ENCODE measurements at places on chromosomes 3 and 15.

DNA sequence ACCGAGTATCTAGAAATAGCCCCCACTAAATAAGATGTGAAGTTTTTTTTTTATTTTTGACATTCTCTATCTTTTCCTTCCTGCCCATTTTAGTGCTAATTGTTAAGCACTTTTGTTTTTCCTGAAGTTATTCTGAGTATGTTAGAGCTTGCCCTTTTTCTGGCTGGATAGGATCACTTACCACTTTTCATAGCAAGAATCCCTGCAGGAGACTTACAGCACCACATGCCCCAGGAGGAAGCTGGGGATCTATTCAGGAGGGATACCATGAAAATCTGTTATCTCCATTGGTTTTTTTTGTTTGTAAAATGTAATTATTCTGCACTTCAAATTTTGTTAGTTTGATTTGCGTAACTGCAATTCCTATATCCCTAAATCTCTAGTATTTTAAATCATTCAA is 968.4 kb downstream of the ZPLD1 start:
- no peak for DNase-seq

- no peak for DNase-seq
Measured at GRCh38 chr15:37586976-37587375, 347.5 kb upstream of the TMCO5A start.

DNA sequence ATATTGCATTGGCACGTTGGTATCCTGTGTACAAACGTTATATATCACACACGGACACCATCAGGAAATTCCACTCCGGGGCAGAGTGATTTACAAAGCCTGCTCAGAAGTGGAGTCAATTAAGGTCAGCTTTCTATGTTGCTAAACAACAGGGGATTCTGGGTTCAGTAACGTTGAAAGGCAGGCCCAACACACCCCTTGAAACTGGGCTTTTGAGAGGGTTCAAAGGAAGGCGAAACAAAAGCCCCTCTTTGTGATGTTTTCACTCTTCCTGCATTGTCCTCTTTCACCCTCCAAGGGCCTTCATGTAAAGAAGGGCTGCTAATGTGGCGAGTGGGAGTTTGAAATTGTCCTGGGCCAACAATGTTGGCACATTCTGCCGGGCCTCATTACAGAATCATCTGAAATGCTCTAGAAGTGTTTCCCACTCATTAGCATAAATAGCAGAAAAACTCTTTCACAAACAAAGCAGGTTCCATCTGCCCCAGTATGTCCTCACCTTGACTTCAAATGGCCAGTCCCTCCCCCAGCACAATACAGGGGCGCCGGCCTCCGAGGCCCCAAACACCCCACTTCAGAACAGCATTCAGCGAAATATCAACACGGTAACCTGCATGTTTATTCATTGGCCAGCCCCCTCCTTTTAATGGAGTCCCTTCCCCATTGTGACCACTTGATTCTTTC is 76.4 kb downstream of the HES1 start:
- no peak for DNase-seq

- no peak for DNase-seq
Measured at GRCh38 chr3:172876297-172876696, 125.8 kb downstream of the ECT2 start.

DNA sequence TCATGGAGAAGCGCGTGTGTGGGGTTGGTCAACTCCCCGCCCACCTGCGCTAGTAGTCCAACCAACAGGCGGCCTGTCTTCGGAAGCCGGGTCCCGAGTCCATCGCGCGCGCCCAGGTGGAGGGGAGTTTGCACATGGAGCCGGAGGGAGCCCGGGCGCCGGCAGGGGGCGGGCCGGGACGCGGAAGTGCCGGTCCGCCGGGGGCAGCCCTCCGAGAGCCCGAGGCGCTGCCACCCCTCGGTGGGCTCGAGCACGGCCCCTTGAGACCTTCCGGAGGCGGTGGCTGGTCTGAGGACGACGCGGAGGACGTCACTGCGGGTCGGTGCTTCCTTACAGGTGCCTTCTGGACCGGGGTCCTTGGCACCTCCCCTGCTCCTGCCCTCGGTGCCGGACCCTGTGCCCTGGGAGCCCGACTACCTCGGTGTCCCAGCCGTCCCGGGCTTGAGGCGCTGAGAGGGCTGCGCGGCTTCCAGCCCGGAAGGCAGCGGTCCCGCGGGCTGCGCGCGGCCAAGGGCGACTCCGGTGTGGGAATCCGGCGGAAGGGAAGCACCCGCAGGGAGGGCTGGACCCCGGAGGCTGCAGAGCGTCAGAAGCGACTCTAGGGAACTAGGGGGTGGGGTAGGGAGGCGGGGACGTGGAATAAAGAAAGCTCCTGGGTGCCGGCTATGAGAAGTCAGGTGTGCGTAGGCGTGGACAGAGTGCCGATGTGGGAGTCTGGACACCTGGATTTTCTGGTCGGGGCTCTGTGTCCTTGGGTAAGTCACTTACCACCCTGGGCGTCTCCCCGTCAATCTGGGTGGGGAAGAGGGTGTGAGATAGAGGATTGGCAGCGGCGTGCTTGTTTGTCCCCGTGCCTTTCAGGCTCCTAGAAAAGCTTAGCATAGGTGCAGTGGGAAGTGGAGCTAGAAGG is 212.3 kb downstream of the FGF12 start:
- DNase-seq: no peak

DNA sequence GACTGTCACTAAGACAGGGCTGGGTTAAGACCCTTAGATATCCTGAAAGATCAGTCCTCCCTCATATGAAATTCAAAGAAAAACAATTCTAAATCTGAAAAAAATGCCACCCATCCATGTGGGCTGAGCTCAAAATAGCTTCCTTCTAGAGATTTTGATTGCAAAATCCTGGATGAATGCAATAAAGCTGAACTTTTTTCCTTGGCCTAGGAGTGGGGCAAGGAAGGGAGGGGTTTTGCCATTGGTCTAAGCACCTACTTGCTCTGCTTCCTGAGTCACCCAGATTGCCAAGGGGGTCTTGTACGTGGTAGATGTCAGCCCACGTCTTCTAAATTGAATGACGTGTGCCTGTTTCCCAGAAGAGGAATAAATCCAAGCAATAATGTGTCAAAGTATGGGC is 15.3 kb upstream of the SMAD3 start:
- no peak for DNase-seq

GRCh38 chr3:68893600-68894239 is 38.6 kb downstream of the TAFA4 start:
- no peak for DNase-seq

DNA sequence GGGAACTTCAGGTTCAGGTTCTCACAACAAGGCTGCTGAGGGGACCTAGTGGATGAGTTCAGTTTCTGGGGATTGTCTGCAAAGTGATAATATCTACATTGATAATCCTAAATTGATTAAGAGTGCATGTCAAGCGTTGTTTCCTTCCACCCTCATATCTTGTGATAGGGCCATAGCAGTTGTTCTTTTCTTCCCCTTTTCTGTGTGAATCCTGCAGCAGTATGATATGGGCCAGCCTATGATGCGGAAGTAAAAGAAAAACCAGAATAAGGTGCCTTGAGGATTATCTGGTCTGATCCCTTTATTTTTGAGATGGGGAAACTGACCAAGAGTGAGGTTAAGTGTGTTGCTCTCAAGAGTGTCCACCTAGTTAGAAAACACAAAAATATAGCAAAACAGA is 86.2 kb downstream of the MITF start:
- DNase-seq: no peak

DNA sequence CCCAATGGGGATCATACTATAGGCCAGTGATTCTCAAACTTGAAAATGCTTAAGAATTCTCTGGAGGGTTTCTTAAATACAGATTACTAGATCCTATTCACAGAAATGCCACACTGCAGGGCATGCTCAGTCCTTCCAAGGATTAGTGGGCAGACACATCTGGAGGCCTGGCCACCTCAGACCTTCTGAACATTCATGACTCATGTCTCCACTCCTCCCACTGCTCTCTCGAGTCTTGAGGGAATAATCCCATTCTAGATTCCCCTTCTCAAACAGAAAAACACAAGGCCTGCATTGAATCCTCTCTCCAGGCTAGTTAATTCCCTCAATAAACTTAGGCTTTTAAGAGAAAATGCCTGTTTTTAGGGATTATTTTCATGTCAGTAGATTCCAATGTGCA is 22.1 kb downstream of the ZNF621 start:
- no peak for DNase-seq

DNA sequence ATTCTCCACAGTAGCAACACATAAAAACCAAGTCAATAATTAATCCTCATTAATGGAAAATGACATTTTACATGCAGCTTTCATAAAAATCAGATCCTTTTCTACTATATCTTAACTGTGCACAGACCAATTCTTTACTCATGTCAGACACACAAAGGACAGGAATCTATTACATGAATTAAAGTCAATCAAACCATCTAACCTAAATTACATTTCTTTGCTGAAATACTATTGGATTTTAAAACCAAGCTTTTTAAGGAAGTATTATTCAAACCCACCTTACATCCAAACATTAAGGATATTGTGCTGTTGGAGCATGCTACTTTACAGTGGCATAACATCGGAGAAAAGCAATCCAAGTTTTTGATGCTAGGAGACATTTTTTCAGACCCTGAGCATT is 72.8 kb downstream of the DLG1 start:
- no peak for DNase-seq

GRCh38 chr3:191634902-191635301 is 173.9 kb downstream of the PYDC2 start:
- DNase-seq: no peak

DNA sequence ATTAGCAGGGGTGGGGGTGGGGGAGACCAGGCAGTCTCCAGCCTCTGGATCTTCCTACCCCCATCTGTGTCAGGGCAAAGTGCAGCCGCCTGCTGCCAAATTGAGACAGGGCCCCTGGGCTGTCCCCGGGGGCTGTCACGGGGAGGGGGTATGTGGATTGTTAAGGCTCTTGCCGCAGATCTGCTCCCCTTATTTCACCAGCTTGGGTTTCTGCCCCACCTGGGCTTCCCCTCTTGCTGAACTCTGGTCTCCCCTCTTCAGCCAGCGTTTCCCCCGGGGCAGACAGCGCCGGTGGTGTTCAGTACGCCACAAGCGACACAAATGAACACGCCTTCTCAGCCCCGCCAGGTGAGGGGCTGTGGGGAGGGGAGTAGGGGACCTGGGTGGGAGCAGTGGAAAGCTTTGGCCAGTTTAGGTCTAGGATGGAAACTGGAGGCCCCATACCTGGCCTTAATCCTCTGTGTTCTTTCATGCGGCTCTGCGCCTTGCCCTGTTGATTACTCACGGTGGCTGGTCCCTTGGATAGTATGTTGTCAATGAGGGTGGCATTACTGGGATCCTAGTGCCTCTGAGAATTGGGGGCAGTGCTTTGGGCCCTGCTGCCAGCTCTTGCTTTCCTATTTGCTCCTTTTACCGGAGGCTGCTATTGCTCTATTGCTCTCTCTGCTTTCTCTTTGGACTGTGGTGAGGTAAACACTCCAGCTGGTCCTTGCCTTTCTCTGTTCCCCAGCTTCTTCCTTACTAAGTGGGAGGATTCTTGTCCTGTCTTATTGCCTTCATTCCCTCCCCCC is 1.7 kb downstream of the EIF4G1 start:
- no peak for DNase-seq

GRCh38 chr3:13332740-13333139 is 87.4 kb downstream of the NUP210 start:
- no peak for DNase-seq

- DNase-seq: no peak
Measured at GRCh38 chr3:13716540-13717221, 163.2 kb downstream of the WNT7A start.

DNA sequence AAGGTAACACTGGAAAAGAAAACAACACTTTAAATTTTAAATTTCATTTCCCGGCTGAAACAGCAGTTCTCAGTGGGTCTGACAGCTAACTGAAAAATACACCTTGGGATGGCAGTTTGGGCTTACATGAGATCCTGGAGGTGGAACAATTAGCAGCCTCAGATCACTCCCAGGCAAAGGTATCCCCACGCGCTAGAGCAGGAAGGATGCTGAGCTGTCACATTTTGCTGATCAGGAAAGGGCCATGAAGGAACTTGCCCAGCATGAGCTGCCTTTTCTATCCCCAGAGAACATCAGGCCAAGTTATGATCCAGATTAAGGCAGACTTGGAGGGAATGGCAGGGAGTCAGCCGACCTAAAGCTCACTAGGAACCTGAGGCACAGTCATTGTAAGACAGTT is 204.8 kb upstream of the SLC2A2 start:
- no peak for DNase-seq

- DNase-seq: no peak
Measured at GRCh38 chr3:119346076-119346496, 51.9 kb downstream of the ARHGAP31 start.

- DNase-seq: no peak
Measured at GRCh38 chr3:11411956-11412355, 139.8 kb downstream of the ATG7 start.

- DNase-seq: no peak
Measured at GRCh38 chr3:149554826-149555225, 80.3 kb downstream of the TM4SF4 start.

GRCh38 chr15:58200739-58201138 is 62.6 kb downstream of the AQP9 start:
- no peak for DNase-seq

GRCh38 chr3:179091113-179091512 is 19.5 kb upstream of the ZMAT3 start:
- DNase-seq: no peak

- DNase-seq: no peak
Measured at GRCh38 chr15:60462027-60462426, 16.9 kb downstream of the ICE2 start.

DNA sequence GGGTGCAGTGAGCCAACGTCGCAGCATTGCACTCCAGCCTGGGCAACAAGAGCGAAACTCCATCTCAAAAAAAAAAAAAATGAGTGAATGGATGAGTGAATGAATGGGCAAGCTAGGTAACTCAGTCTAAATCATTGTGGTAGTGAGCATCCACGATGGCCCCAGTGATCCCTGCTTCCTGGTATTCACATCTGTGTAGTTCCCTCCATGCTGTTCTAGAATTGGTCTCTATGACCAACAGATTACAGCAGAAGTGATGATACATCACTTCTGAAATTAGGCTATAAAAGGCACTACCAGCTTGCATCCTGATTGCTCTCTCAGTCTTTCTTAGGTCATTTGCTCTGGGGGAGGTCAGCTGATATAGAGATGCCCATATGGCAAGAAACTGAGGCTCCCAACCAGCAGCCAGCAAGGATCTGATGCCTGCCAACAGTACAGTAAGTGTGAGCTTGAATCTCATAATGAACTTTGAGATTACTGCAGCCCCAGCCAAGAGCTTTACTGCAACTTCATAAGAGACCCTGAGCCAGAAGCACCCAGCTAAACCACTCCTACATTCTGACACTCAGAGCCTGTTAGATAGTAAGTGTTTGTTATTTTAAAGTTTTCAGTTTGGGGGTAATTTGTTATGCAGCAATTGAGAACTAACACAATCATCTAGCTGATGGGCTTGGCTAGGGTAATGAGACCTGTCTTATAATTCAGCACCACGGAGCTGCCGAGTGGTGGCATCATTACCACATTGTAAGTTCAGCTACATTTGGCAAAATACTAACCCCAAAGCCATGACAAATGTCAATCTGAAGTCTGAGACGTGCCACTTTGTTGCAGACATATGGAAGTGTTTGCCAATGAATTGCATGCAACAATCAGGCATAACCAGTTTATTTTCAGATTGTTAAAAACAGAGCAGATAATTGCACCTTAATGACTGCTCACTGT is 53.0 kb downstream of the KLHL6 start:
- DNase-seq: no peak
